ENCODE measurements at places on chromosomes 6 and 20.

GRCh38 chr20:54346276-54346675 lies 129.1 kb upstream of the DOK5 start:
- no peak overlapping the region for H3K27ac ChIP-seq
- no peaks in the 10 kb centered on the region for H3K27me3 ChIP-seq
- DNase-seq = no peak
- no peaks in the 10 kb centered on the region for H3K36me3 ChIP-seq
- no peak overlapping the region for H3K4me3 ChIP-seq

DNA sequence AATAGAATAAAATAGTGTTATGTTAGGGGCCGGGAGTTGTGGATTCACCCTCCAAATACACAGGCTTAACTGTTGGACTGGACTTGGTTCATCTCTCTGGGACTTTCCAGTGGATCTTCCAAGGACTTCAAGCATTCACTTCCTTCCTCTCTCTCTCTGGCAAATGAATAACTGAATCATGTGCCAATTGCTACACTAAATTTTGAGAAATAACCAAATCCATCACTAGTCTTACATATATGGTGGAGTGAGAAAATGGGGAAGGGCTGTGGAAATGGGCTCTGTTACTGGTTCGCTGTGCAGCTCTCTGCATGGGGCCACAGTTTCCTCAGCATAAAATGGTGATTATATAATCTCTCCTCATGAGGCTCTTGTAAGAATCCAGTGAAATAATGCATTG lies 6.8 kb upstream of the KIAA1755 start:
- H3K36me3 ChIP-seq = no peaks in the 10 kb centered on the region
- H3K27me3 ChIP-seq = no peaks in the 10 kb centered on the region
- H3K4me3 ChIP-seq = no peak overlapping the region
- no peak overlapping the region for H3K27ac ChIP-seq
- H3K4me1 ChIP-seq = no peaks in the 10 kb centered on the region

DNA sequence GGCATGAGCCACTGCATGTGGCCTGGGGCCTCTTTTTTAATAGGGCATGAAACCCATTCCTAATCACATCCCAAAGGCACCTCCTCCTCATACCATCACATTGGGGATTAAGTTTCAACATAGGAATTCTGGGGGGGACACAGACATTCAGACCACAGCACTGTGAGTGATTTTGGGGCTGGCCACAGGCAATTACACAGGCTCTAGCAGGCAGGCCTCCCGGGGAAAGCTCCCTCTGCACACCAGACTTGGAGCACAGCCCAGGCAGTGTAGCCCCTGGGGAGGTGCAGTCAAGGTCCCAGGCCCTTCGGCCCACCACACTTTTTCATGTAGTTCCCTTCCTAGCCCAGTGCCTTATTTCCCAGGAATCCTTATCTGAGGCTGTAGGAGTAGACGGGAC lies 5.5 kb downstream of the SFT2D1 start:
- peaks cover 8% of the 10 kb centered on the region for H3K36me3 ChIP-seq
- H3K4me3 ChIP-seq = no peak overlapping the region
- no peaks in the 10 kb centered on the region for H3K27me3 ChIP-seq

DNA sequence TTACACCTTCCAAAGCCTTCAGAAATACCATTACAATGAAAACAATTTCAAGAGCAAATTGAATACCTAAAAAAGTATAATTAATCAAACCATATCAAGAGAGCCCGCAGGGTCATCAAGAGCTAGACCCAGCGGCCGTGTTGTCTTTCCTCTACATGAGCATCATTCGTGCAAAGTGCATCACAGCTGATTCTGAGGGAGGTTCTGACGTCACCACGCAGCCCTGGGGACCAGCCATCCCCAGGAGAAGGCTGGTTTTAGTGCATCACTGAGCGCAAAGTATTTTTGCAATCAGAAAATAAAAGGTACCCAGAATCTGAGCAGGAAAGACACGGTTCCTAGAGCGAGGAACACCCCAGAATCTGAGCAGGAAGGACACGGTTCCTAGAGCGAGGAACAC lies 371.4 kb downstream of the CDH4 start:
- DNase-seq = no peak
- H3K27me3 ChIP-seq = peaks cover 13% of the 10 kb centered on the region
- H3K4me1 ChIP-seq = no peaks in the 10 kb centered on the region

GRCh38 chr20:37941992-37942391 lies 39.1 kb downstream of the VSTM2L start:
- no peak overlapping the region for H3K27ac ChIP-seq
- no peaks in the 10 kb centered on the region for H3K27me3 ChIP-seq
- no peak for DNase-seq
- no peaks in the 10 kb centered on the region for H3K36me3 ChIP-seq
- no peak overlapping the region for H3K4me3 ChIP-seq
- H3K4me1 ChIP-seq = no peaks in the 10 kb centered on the region

DNA sequence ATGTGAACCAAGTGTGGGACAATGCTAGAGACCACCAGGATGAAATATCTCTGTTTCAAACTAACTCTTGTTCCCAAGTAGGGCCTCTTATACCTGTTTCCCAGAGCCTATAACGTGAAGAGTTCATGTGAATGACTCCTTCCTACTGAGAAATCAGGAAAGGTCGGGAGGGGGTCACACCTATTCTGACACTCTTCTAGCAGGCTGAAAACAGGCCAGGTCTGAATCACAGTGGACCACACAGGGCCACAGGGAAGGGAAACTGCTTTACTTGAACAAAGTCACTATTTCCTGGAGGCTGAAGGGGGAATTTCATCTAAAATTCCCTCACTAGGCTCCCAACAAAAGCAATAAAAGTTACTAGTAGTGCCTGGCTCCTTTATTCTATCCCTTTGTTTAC lies 88.4 kb upstream of the BMP2 start:
- no peaks in the 10 kb centered on the region for H3K36me3 ChIP-seq
- H3K27ac ChIP-seq = no peak overlapping the region
- no peak overlapping the region for H3K4me3 ChIP-seq
- DNase-seq = no peak
- no peaks in the 10 kb centered on the region for H3K27me3 ChIP-seq
- H3K4me1 ChIP-seq = no peaks in the 10 kb centered on the region

DNA sequence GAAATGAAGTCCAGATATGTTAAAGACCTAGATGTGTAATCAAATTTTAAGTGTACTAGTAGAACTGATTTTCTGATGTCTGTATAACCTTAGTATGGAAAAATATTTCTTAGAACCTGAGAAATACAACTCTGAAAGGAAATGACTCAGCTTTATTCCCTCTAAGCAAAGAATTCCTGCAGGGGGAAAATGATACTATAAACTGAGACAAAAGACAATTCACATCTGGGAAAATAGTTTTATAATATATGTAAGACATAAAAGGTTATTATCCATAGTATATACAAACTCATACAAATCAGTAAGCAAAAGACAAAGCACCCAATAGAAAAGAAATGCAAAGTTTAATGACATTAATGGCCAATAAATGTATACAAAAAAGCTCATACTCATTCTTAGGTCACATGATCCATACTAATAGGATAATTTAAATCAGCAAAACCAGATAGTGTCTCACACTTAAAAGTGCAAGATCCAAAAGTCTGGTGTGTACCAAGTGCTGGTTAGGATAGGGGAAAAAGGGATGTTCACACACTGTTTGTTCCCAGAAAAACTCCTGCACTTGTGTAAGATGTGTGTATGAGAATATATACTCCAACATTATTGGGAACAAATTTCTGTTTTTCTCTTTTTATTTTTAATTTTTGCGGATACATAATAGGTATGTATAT lies 22.6 kb downstream of the RNF217 start:
- H3K27me3 ChIP-seq = no peaks in the 10 kb centered on the region
- no peak for DNase-seq
- no peaks in the 10 kb centered on the region for H3K36me3 ChIP-seq
- H3K4me3 ChIP-seq = no peak overlapping the region
- no peak overlapping the region for H3K27ac ChIP-seq

DNA sequence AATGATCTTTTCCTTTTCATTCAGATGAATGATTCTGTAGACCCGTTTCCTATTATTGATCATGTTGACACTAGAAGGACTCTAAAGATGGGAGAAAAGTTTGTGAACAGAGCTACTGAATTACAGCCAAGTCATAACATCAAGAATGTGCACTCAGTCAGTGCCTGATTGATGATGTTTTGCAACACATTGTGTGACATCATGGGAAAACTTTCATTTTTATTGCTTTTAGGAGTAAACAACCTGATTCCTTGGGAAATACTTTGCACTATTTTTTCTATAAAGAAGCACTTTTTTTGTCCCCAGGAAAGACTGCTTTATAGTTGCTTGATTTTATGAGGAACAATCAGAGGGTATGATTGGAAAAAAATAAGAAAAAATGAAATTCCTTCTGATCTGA lies 383.8 kb upstream of the JAG1 start:
- no peaks in the 10 kb centered on the region for H3K36me3 ChIP-seq
- DNase-seq = peak; percentile 27
- no peaks in the 10 kb centered on the region for H3K27me3 ChIP-seq
- H3K4me3 ChIP-seq = no peak overlapping the region
- no peak overlapping the region for H3K27ac ChIP-seq

Measured in lung (tissue), 17 donors.